ENCODE measurements at places on chromosomes 7 and 10. TPM values are rescaled to one million over a fixed set of nuclear protein-coding genes. Genes with fewer than 3 reads are reported as not detected.

HMX2 gene
- total RNA-seq: not detected

GBX1 gene
- not detected for total RNA-seq

TEX47 gene
- not detected for total RNA-seq

PLXDC2 gene
- total RNA-seq: 59.6 TPM

ABCB8 gene
- 35.3 TPM for total RNA-seq

ZNF804B gene
- 3.7 TPM for total RNA-seq

R3HCC1L gene
- 14.7 TPM for total RNA-seq

MMP21 gene
- total RNA-seq: 0.09 TPM

ZNF25 gene
- 38.3 TPM for total RNA-seq

INPP5F gene
- 112 TPM for total RNA-seq

CYP17A1 gene
- not detected for total RNA-seq

NPTX2 gene
- 41.8 TPM for total RNA-seq

FAM25C gene
- not detected for total RNA-seq

POM121C gene
- 19.1 TPM for total RNA-seq

CDC14C gene
- total RNA-seq: not detected

PAPOLB gene
- 3.9 TPM for total RNA-seq

HMX3 gene
- not detected for total RNA-seq

RBM20 gene
- 0.91 TPM for total RNA-seq

FAM200A gene
- 14.3 TPM for total RNA-seq

OGDH gene
- total RNA-seq: 40.9 TPM

OR9A2 gene
- 2.6 TPM for total RNA-seq

NYAP1 gene
- 18.2 TPM for total RNA-seq

HOXA3 gene
- not detected for total RNA-seq

HK1 gene
- 63.2 TPM for total RNA-seq

H2AZ2 gene
- 190 TPM for total RNA-seq

COL28A1 gene
- 6.2 TPM for total RNA-seq

ANKRD7 gene
- total RNA-seq: 9.3 TPM

EBF3 gene
- 185 TPM for total RNA-seq

H2BK1 gene
- total RNA-seq: not detected

TSPAN15 gene
- 15.1 TPM for total RNA-seq

LRGUK gene
- total RNA-seq: 5.9 TPM

CISD1 gene
- total RNA-seq: 19.1 TPM

FAM25A gene
- not detected for total RNA-seq

MALRD1 gene
- total RNA-seq: 2.3 TPM

TMEM196 gene
- 12.9 TPM for total RNA-seq

NRG3 gene
- total RNA-seq: 27.1 TPM

SPDYE2B gene
- total RNA-seq: not detected

MBLAC1 gene
- 2.4 TPM for total RNA-seq

PRF1 gene
- not detected for total RNA-seq

TET1 gene
- total RNA-seq: 41.6 TPM

PIP gene
- not detected for total RNA-seq

MCMBP gene
- 46.6 TPM for total RNA-seq

ADAM12 gene
- 16.7 TPM for total RNA-seq

OPALIN gene
- not detected for total RNA-seq

LRRC4 gene
- 21.4 TPM for total RNA-seq

IKZF1 gene
- 2.4 TPM for total RNA-seq

CTTNBP2 gene
- total RNA-seq: 63.5 TPM

MEIG1 gene
- not detected for total RNA-seq

AS3MT gene
- total RNA-seq: 5.8 TPM

SMKR1 gene
- 2.2 TPM for total RNA-seq

SMO gene
- total RNA-seq: 20.0 TPM
